ENCODE measurements at places on chromosomes 4 and X.

- DNase-seq, result no peak
Measured at GRCh38 chrX:150983521-150984168, 510 bp downstream of the HMGB3 start.

DNA sequence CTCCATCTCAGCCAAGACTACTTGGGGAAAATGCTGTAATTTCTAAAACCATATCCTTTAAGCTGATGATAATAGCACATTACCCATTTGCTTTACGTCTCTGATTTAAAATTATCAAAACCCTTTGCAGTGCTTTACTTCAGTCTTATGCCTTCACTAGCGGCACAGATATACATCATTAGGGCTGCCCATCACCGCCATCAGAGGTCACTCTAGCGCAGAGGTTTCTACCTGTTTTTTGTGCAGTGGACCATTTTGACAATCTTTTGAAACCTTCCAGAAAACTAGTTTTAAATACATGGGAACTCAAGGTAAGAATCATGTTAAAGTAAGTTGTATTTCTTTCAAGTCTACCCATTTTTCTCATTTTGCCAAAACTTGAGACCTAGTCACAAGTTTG lies 592.5 kb downstream of the PPARGC1A start:
- DNase-seq, result no peak

GRCh38 chrX:46913667-46914066 lies 1.4 kb downstream of the JADE3 start:
- no peak for DNase-seq

DNA sequence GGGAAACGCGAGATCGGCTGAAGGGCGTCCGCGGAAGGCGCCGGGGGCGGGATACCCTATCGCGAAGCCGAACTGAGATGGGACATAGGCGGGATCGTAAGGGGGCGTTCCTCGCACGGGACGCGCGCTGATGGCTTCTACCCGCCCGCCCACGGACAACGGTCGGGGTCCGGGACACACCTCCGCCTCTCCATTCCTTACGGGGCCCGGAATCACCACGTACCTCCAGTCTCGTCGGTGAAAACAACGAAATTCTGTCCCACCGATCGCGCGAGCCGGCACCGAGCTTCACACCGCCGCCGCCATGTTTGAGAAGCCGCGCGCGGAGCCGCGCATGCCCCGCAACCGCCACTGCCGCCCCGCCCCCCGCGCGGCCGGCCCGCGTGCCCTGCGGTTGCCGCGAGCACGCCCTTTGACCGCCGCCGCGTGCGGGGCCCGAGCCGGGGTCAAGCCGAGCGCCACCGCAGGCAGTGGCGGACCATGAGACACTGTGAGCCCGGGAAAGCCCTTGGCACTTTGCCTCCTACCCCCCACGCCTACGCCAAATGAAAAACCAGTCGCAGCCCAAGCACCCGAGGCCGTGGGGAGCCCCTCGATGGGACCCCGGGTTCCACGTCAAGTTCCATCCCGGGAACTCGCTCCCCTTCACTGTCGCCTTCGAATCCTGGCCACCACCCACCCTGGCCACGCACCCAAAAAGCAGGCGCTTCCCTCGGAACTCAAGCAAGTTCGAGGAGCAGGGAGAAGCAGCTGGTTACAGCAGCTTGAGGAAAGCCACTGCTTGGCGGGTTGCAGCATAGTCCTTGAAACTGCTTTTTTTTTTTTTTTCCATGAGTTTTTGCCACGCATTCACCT lies at the start of gene SCML2:
TSS of gene SCML2 (minus strand) at position 320 of the 855 bp plus-strand sequence. CDS start 20,617 bp downstream, outside the sequence.
- DNase-seq, result no peak

DNA sequence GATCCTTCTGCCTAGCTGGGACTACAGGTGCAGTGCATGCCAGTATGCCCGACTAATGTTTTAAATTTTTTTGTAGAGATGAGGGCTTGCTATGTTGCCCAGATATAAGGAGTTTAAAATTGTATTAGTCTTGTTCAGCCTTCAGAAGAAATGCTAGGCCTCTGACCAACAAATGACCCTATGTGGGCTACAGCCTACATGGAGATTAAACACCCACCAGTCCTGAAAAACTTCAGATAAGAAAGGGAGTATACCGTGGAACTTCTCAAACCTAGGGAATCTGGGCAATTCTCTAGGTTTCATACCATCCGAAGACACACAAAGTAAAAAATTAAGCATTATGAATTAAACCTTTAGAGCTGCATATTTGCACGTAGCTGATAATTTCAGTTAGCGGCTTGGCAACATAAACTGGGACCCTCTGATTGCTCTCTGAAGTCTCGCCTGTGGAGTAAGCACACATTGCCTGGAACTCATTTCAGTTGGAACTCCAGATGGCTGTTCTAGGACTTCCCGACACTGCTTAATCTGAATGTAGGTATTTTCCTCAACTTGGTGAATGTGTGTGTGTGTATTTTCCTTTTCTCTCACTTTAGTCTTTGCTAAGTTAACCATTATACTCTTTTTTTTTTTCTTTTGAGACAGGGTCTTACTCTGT lies 33.0 kb downstream of the MOB1B start:
- no peak for DNase-seq

GRCh38 chr4:23680671-23681518 lies 209.0 kb downstream of the PPARGC1A start:
- DNase-seq, result no peak

DNA sequence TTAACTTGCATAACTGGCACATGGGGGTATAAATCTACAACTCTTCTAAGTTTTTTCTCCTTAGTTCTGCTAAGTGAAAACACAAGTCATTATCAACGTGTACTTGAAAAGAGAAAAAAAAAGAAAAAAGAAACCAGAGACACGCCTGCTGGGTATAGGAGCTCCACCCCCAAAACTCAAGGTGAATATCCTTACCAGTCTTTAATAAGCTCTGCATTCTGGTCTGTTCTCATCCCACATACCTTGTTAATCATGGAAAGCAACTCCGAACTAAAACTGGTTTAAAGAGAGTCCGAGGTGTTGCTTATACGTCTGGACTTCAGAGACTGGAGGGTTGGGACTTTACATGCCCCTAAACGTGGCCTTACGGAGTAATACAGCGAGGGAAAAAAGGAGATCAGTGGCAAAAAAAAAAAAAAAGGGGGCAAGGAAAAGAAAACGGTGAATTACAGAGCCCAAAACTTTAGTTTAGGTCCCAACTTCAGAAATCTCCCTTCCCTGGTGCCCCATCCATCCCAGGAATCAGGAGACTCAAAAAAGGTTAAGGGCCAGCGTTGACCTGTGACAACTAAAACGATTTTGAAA lies 1.0 kb downstream of the PGRMC2 start:
- DNase-seq, result no peak

DNA sequence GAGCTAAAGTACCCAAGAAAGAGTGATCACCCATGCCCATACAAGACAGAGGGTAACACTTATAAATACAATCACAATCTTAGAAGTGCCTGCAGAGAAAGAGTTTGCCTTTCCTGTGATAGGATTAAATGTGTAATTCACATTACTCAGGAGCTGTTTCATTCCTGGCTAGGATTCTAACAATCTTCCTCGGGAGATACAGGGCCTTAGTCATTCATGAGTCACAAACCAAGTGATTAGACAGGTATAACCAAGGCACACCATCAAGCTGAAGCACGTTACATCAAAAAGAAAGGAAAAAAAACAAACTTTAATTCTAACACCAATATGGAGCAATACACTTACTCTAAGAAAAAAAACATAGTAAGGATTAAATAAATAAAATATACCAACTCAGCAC lies 14.9 kb downstream of the ABCG2 start:
- DNase-seq, result no peak

DNA sequence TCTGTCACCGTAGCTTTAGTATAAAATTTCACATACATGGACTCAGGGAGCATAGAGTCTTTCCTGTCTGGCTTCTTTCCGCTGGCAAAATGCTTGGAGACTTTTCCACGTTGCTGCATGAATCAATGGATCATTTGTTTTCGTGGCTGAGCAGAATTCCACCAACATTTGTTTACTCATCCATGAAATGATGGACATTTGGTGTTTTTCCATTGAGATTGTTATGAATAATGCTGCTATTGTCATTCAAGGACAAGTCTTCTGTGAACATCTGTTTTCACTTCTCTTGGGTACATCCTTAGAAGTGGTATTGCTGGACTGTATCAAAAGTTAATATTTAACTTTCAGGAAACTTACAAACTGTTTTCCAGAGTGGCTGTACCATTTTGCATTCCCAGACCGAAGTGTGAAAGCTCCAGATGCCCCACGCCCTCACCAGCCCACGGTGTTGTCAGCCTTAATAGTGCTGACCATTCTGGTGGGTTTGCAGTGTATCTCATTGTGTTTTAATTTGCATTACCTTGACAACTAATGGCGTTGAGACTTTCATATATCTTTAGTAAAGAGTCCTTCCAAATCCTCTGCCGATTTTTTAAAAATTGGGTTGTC lies 5.8 kb upstream of the TMEM271 start:
- no peak for DNase-seq

GRCh38 chr4:67161311-67161710 lies 384.0 kb downstream of the CENPC start:
- DNase-seq, result no peak

GRCh38 chrX:46573331-46573891 lies at the start of gene CHST7:
Gene CHST7 (plus strand): TSS chrX:46573765. CDS start chrX:46573932, 167 bp downstream.
- DNase-seq, result no peak

Data from cerebellar nuclear complex (tissue), 1 donor.